ENCODE measurements at places on chromosomes 3 and 15. TPM values are rescaled to one million over a fixed set of nuclear protein-coding genes. Genes with fewer than 3 reads are reported as not detected.
A peak's percentile ranks its signal among the peaks of the same experiment; 100 is the strongest.

DNA sequence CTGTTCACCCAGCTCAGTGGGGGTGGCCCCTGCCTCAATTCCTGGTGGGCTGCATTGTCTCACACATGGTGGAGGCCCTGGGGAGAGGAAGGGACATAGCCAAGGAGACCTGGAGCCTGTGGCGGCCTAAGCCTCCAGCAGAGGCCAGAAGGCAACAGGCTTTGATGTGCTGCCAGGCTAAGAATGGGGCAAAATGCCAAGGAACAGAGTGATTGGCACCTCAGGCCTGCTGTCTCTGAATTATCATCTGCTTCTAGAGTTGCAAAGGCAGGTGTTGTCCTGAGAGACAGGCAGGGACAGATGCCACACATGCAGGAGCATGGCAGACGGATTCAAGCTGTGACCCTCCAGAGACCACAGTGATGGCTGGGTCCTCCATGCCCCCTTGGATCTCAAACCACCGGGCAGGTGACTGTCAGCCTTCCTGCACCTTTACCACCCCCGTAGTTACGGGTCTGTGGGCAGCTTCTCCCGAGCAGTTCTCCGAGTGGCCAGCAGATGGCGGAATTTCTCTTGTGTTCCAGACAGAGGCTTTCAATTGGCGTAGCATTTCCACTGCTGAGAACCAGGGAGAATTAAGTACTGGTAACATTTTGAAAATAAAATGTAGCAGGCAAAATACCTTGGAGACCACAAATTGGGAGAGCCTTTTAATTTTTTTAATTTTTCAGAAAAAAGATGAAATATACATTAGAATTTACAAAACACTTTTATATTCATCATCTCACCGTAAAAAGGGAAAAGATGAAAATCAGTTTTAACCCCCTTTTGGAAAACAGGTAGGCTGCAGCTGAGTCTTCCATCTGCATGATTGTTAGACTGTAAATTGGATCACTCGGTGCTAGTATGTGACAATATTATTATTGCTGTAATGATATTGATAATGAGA is 525.5 kb upstream of the CFAP20DC start:
- DNase-seq, result peak; percentile 65

GRCh38 chr3:82130046-82130445 is 368.6 kb upstream of the GBE1 start:
- no peak for DNase-seq

GRCh38 chr3:16200411-16200810 is 25.9 kb downstream of the GALNT15 start:
- DNase-seq, result no peak

DNA sequence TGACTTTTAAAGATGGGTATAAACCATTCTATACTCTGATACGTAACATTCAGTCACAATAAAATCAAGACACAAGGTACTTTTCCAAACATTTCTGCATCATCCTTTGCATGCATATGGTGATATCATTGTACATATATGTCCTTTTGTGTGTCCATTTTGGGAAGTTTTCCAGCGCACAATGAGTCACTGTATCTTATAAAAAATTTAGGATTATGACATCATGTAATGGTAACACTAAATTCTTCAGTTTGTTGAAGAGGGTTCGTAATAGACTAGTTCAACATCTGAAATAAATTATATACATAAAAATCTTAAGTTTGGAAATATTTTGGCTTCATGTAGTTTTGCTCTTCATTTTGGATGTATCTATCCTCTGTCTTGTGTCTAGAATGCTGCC is 480.9 kb downstream of the ROBO1 start:
- DNase-seq, result no peak

GRCh38 chr15:54289590-54290136 is 311.4 kb downstream of the UNC13C start:
- no peak for DNase-seq

DNA sequence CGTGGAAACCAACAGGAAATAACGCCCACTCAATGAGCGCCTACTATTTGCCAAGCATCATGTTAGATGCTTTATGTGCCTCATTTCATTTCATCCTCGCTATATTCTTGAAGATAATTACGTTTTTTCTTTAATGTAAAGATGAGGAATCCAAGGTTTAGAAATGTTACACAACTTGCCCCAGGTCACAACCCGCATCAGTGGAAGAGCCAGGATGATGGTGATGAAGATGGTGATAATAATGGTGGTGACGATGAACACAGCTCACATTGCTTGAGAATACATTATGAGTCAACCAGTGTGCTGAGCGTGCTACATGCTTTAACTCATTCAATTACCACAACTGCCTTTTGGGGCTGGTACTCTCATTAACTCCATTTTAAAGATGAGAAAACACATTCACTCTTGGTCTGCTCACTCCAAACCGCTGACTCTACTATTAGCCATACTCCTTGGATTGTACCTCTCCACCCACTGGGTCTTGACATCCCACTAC is 21.5 kb upstream of the MYO1E start:
- no peak for DNase-seq

DNA sequence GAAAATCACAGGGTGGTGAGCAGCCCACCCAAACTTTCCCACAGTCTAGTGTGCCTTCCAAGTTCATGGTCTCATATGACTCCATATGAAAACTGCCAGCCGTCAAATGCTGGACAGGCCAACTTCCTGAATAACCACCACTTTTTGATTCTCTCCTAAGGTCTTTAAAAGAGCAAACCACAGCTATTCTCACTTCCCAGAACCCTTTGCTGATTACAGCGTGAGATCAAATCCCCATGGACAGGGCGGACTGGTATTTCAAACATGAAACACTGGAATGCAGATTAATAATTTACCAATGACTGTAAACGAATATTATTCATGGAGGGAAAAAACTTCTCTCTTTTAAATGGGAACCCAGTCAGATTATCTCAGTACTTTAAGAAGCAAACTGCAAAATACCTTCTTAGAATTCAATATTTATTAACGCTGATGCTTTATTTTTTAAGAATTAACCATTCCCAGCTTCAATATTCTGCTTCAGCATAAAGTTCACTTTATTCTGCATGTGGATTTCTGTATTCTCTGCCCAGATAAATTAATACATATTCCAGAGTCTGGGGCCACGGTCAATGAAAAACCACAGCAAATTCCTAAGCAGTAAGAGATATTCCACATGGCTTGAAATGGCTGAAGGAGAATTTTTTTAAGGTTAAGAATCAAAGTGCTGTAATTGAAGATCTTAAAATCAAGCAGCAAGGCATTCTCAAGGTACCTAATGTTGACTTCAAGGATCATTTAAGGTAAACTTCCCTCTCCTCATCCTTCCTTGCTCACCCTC is 42.9 kb downstream of the MYO1E start:
- no peak for DNase-seq

DNA sequence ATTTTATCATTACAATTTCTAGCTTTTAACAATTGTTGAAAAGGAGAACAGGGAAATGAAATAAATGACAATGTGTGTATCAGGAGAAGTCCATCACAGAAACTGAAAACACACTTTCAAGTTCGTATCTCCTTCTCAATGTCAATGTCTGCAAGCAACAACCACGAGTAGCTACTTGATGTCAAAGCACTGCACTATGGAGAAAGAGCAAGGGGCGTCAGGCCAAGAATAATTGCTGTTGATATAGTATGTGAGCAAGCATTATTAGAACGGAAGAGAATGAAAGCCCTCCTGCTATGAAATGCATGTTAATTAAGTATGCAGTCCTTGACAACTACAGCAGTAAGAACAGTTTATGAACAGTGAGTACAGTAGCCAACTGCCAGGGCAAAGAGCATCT is 1250.1 kb downstream of the ZPLD1 start:
- no peak for DNase-seq

Gene TNFAIP8L3
- total RNA-seq, result 1.9 TPM

Gene ACKR4
- total RNA-seq, result 0.16 TPM

Gene COLQ
- 3.0 TPM for total RNA-seq

Gene SLTM
- 96.1 TPM for total RNA-seq

Gene PRR20G
- total RNA-seq, result not detected

Gene NEK10
- total RNA-seq, result 25.7 TPM
